Activated T-helper 2 cell treated with anti-CD3 and anti-CD28 coated beads, Interferon-gamma antibody, Interleukin-2, Interleukin-4, amounts not matched to agents 10 μg/mL and 5 μg/mL and 100 μg/mL, durations not matched to agents 14 hours and 24 hours and 36 hours (primary cell): ENCODE measurements at places on chromosomes 5 and 9. TPM values are rescaled to one million over a fixed set of nuclear protein-coding genes. Genes with fewer than 3 reads are reported as not detected.

Gene C5orf58
- not detected in 2 replicates for total RNA-seq

DNA sequence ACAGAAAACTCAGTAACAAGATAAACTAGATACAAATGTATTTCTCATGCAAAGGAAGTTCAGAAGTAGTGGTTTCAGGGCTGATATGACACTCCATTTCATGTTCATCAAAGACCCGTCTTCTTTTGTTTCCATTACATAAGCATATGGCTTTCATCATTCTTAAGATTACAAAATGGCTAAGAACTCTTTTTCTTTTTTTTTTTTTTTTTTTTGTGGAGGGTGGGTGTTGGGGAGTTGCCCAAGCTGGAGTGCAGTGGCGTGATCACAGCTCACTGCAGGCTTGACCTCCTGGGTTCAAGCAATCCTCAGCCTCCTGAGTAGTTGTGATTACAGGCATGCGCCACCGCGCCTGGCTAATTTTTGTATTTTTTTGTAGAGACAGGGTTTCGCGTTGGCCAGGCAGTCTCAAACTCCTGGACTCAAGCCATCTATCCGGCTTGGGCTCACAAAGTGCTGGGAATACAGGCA, 22.0 kb upstream of the PTBP3 start:
- H3K27ac ChIP-seq: peak overlapping the region; percentile 56
- DNase-seq: no peak
- peaks cover 25% of the 10 kb centered on the region for H3K4me1 ChIP-seq
- peaks cover 2% of the 10 kb centered on the region for H3K27me3 ChIP-seq
- no peak overlapping the region for H3K4me3 ChIP-seq

GRCh38 chr5:81724108-81724507, 26.8 kb downstream of the SSBP2 start:
- H3K27me3 ChIP-seq: no peaks in the 10 kb centered on the region
- no peak for DNase-seq
- H3K4me1 ChIP-seq: peaks cover 34% of the 10 kb centered on the region
- peaks cover 4% of the 10 kb centered on the region for H3K36me3 ChIP-seq

- H3K4me1 ChIP-seq: no peaks in the 10 kb centered on the region
- peaks cover 8% of the 10 kb centered on the region for H3K27me3 ChIP-seq
- no peaks in the 10 kb centered on the region for H3K36me3 ChIP-seq
- DNase-seq: no peak
- no peak overlapping the region for H3K27ac ChIP-seq
- H3K4me3 ChIP-seq: no peak overlapping the region
Observed at GRCh38 chr5:159294921-159295320, 31.8 kb downstream of the UBLCP1 start.

DNA sequence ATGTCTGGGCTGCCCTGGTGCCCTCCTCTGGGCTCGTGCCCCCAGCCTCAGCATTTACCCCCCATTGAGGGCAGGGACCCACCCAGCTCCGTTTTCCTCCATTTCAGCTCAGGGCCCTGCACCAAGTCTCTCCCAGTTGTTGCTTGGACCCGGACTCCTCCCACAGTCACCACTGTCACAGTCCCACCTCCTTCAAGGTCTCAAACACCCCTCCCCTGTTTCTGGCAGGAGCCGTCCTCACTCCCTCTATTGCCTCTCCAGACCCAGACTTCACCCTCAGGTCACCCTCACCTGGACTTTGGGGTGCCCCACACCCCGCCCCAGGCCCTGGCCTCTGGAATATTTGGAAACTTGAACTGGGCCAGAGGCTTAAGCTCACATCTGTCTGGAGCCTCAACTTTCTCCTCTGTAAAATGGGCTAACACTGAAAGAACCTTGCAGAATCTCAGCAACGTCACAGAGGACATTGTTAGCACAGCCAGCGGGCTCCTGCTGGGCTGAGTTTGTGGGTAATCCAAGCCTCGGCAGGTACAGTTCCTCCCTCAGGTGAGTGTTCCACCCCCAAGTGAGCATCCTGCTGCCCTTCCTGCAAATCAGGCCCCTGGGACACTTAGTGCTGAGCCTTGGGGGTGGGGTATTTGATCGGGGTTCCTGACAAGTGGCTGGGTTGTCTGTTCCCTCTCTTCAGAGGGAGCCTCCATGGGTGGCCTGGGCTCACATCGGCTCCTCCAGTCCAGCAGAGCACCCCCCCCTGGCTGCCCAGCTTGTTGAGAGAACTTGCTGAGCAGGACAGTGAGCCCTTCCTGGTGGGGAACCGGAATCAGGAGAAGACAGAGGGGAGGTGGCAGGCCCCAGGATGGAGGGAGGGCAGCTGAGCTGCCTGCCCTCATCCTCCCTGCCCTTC, 130.1 kb downstream of the C9orf50 start:
- H3K4me3 ChIP-seq: peak overlapping the region; percentile 93
- no peaks in the 10 kb centered on the region for H3K27me3 ChIP-seq
- peak overlapping the region; percentile 95 for H3K27ac ChIP-seq
- peaks cover 48% of the 10 kb centered on the region for H3K4me1 ChIP-seq
- H3K36me3 ChIP-seq: peaks cover 41% of the 10 kb centered on the region

DNA sequence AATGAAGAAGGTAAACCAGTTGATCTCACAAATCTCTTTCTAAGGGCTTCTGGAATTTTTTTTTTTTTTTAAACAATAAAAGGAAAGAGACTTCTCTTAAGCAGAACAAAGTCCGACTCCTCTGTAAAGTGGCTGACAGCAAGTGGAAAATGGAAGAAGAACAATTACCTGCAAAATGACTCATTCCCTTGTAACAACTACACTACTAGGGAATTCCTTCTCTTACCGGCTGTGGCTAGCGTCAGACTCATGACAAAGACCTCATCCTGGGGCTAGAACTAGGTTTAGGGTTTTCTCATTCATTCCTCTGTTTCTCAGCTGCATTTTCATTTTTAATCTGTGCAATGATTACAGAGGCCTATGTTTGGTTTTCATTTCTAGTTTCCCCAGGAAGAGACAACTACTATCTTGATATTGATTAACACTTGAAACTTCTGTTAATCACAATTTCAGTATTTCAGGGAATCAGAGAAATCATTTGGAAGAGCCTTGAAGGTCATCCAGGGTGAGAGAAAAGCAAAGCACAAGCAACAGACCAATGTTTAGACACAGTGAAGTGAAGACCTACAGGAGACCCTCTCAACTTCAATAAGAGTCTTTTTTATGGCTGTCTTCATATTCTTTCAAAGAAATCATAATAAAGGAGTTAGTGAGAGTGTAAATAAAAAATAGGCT, 437.9 kb downstream of the RAB3C start:
- H3K27me3 ChIP-seq: no peaks in the 10 kb centered on the region
- peaks cover 85% of the 10 kb centered on the region for H3K36me3 ChIP-seq
- no peak for DNase-seq
- H3K4me1 ChIP-seq: peaks cover 54% of the 10 kb centered on the region
- peak overlapping the region; percentile 32 for H3K4me3 ChIP-seq

GRCh38 chr5:177445917-177446199, 756 bp upstream of the PRR7 start:
- peaks cover 31% of the 10 kb centered on the region for H3K4me1 ChIP-seq
- DNase-seq: no peak
- peak overlapping the region; percentile 88 for H3K27ac ChIP-seq
- peak overlapping the region; percentile 73 for H3K4me3 ChIP-seq

Gene ANKRD18A
- total RNA-seq: 2.7 and 3.9 TPM in 2 replicates
